ENCODE measurements at places on chromosomes 1 and 21. TPM values are rescaled to one million over a fixed set of nuclear protein-coding genes. Genes with fewer than 3 reads are reported as not detected.

The RRP1 gene
- total RNA-seq: 93.4 TPM

The NPHS2 gene
- total RNA-seq: not detected

The KCNK1 gene
- total RNA-seq: 1.4 TPM

The GJA4 gene
- total RNA-seq: not detected

The RNASEL gene
- 5.6 TPM for total RNA-seq

The SRP9 gene
- total RNA-seq: 339 TPM

- DNase-seq: peak; percentile 62
Measured at GRCh38 chr1:174982971-174983689, 16.6 kb upstream of the CACYBP start.

DNA sequence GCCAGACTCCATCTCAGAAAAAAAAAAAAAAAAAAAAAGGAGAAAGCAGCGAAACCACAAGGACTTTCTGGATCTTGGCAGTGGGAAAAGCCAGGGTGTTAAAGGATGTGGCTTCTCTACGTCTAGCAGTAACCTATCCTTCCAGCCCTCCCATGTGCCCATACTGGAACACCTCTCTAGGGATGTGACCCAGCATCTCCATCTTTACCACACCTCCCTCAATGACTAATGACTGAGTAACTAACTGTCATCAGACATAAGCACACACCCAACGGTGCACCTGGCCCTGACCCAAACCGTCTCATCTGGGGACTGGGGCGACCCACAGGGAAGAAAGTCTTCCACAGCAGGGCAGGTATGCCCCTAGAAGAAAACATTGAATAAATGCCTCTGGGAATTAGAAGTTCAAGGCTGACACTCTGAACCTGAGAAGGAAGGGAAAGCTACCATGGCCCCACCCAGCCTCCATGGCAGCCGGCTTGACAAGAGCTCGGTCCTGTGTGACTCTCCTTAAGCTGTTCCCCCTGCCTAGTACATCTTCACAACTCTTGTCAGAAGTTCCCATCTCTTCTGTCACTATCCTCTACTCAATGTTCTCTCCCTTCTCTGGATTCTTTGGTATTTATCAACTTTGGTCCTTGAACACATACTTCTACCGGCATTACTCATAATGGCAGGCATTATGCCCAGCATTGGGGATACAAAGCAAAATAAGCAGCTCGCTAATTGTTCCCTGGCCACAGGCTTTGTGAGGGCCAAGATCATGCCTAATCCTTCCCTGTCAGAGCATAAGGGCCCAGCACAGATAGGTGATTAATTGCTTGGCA lies 14.8 kb upstream of the PAQR6 start:
- no peak for DNase-seq

- no peak for DNase-seq
Measured at GRCh38 chr1:91173346-91173890, 151.6 kb upstream of the ZNF644 start.

- DNase-seq: peak; percentile 46
Measured at GRCh38 chr1:156488566-156489165, 11.9 kb downstream of the MEF2D start.

All from CD8-positive, alpha-beta memory T cell (primary cell).